Stimulated activated CD8-positive, alpha-beta memory T cell treated with anti-CD3 and anti-CD28 coated beads, Interleukin-15, amount 100 ng/mL, for 48 hours (primary cell): ENCODE measurements at places on chromosomes 2 and 18.

- DNase-seq: no peak
Measured at GRCh38 chr2:39378968-39379367, 58.1 kb downstream of the MAP4K3 start.

DNA sequence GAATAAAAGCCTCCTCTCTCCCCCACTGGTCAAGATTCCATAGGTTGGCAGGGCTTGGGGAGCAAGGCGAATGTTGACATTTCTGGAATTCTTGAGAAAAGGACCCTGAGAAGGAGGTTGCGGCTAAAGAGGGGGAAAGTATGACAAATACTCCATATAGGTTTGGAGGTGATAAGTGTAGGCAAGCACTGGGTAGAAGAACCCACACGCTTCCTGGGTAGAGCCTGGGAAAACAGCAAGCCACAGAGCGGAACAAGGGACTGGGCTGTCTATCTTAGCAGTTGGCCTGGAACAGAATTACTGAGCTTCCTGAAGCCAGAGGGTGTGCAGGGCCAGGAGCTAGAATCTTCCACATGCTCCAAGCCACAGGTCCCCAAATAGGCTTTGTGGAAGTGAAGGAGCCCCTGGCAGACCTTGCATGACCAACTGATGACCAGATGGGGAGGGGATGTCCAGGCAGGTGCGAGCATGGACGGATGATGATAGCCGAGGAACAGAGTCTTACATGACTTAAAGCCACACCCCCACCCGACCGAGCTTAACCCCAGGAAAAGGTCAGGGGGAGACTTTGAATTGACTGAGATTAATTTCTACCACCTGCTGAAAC lies 9.9 kb downstream of the PRKAG3 start:
- DNase-seq: no peak

DNA sequence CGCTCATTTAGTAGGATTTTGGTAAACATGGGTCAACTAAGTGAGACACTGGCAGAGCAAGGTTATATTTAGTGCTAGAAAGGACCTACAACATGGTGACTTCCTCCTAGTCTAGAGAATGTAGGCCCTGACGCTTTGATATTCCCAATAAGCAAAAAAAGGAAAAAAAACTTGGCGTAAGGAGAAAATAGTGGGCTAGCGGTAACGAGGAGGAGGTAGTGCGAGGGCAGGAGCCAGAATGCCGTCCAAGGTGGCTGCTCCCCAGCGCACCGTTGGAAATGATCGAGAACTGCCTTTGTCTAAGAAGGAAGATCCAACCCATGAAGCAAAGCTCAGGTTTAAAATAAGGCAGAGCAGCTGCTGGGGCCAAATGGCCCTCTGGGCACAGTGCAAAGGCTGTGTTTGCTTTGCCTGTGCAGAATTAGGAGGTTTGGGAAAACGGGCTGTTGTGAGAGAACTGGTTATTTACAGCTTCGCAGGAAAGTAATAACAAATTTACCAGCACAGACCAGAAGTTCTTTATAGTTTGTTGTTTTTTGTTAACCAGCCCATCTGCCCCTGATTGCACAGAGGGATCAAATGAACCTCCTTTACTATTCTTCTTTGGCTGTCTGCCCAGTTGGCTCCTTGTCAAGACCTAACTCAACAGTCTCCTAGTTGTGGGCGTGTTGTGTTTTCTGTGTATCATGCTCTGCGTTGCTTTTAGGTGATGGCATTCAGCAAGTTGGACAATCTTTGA lies 86.6 kb downstream of the ITGB1BP1 start:
- DNase-seq: no peak

GRCh38 chr2:172113617-172114016 lies 10.9 kb upstream of the DLX2 start:
- DNase-seq: no peak

- DNase-seq: no peak
Measured at GRCh38 chr2:120602251-120602650, 133.4 kb upstream of the GLI2 start.

DNA sequence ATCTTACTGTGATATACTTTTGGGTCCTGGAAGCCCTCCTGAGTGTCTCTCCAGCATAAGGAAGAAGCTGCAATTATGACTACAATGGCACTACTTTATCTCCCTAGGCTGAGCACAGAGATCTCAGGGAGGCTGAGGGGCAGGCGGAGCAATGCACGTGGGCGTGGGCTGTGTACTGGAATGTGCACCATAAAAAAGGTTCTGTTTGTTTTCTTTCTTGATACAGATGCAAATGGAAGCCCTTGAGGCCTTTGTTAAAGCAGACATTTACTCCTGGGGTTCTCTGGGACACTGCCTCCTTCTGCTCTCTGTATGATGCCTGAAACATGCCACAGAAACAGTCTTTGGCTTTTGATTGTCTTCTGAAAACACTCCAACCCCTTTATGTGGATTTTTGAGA lies 79.1 kb upstream of the DLX2 start:
- no peak for DNase-seq

DNA sequence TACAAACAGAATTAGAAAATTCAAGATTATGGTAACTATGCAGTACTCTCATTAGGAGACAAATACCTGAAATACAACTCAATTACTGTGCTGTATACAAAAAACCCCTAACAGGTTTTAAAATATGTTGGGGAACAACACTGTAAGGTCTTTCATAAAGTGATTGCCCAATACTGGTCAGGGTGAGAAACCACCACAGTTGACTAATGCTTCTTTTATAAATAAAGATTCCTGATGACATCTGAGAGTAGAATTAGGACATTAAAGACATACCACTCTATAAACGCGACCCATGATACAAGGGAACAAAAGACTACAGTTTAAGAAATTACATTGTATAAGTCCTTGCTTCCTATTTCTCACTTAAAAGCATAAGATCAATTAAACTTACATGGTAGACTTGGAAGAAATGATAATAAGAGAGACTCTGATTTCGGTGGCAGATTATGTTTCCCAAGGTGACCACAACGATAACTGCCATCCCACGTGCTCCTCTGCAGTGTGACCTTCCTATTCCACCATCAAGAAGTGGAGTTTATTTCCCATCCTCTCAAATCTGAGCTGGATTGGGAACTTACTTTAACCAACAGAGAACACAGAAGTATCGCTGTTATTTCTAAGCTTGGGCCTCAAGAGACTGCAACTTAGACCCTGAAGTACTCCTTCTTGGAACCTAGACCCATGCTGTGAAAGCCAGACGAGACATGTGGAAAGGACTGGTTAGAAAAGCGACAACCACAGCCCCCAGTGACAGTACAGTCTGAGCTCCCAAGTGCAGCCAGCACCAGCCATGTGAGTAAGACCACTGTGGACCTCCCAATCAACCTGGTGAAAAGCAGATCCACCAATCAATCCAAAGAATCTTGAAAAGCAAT lies 52.3 kb downstream of the ZNF521 start:
- no peak for DNase-seq

- no peak for DNase-seq
Measured at GRCh38 chr2:6874032-6874431, 3.5 kb upstream of the RSAD2 start.

- no peak for DNase-seq
Measured at GRCh38 chr2:65504814-65505697, 72.7 kb upstream of the SPRED2 start.

GRCh38 chr2:8993196-8993901 lies 10.1 kb downstream of the MBOAT2 start:
- no peak for DNase-seq

DNA sequence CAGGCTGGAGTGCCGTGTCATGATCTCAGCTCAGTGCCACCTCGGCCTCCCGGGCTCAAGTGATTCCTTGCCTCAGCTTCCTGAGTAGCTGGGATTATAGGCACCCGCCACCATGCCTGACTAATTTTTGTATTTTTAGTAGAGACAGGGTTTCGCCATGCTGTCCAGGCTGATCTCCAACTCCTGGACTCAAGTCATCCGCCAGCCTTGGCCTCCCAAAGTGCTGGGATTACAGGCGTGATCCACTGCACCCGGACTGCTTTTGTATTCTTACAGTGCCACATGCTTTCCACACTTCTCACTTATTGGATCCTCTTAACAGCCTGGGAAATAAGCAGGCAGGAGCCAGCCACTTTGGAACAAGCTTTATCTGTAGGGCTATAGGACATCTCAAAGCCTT lies 25.3 kb upstream of the BCL2L11 start:
- DNase-seq: no peak

DNA sequence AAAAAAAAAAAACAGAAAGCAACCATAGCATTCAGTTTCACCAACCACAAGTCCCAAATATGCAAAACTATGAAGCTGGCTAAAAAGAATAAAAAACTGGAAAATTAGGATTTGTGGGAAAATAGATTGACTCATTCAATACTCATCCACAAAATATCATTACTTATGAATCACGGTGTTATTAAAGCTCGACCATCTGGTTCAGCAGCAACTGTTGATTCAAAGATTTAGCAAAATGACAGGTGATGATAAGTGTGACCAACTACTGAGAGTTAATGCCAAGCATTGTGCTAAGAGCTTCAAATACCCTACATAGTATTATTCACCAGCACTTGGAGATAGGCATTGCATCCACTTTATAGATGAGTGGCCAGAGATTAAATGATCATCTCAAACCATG lies 26.2 kb upstream of the XDH start:
- no peak for DNase-seq
